Vagina (tissue), 2 donors: ENCODE measurements at places on chromosomes 7 and 10.
A peak's percentile ranks its signal among the peaks of the same experiment; 100 is the strongest.

DNA sequence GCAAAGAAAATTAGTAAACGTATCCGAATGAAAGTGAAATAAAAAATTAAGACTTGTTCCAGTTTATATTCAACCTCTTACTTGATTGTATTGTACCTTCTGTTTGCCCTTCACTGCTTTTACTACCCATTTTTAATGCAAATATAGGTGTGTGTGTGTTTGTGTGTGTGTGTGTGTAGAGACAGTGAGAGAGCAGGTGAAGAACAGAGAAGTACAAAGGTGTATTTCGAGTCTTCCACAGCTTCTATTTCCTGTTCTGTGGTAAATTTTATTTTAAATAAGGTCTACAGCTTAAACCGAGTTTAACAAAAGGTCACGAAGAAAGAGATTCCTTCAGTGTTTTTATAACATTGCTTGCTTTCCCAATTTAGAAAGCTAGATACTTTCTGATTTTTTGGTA is 12.7 kb upstream of the SVIL start:
- no peak for DNase-seq
- peaks cover 62% of the 10 kb centered on the region for H3K4me1 ChIP-seq
- peak overlapping the region; percentile 73 for H3K27ac ChIP-seq
- H3K36me3 ChIP-seq = no peaks in the 10 kb centered on the region
- no peak overlapping the region for H3K4me3 ChIP-seq

GRCh38 chr10:116815641-116816415 is 33.5 kb upstream of the ENO4 start:
- H3K27me3 ChIP-seq = no peaks in the 10 kb centered on the region
- no peak for DNase-seq
- no peak overlapping the region for H3K4me3 ChIP-seq
- no peak overlapping the region for H3K27ac ChIP-seq

- no peak overlapping the region for H3K4me3 ChIP-seq
- H3K27me3 ChIP-seq = no peaks in the 10 kb centered on the region
- no peaks in the 10 kb centered on the region for H3K36me3 ChIP-seq
- H3K27ac ChIP-seq = no peak overlapping the region
Observed at GRCh38 chr7:28725045-28725642, 233.0 kb downstream of the TRIL start.

DNA sequence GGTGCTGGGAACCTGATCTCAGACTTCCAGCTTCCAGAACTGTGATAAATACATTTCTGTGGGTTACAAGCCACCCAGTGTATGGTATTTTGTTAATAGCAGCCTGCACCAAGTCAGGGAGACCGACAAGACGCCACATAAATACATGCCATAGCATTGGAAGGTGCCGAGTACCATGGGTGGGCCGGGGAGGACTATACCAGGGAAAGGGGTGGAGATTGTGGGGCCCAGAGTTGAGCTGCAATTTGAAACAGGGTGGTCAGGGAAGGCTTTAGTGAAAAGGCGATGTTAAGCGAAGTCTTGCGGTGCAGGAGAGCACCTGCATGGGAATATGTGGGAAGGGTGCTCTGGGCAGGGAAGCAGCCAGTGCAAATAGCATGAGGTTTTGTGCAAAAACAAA is 88.9 kb upstream of the LRRC4 start:
- no peak overlapping the region for H3K27ac ChIP-seq
- DNase-seq = peak; percentile 19
- no peak overlapping the region for H3K4me3 ChIP-seq
- no peaks in the 10 kb centered on the region for H3K36me3 ChIP-seq
- H3K27me3 ChIP-seq = no peaks in the 10 kb centered on the region

DNA sequence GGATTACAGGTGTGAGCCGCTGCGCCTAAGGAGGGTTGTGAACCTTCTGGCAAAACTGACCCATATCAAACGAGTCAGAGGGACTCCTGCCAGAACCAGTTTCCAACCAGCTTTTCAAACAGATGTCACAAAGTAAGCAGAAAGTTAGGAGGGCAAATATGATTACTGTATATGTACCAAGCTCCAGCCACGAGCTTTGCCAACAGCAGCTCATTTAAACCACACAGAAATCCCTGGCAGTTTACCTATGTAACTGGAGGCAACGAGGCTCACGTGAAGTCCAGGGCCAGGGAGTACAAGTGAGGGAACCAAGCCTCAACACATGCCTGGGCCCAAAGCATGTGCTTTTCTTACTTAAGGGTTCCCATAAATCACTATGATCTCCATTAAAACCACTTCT is 12.5 kb upstream of the DAGLB start:
- no peak for DNase-seq
- H3K36me3 ChIP-seq = no peaks in the 10 kb centered on the region
- H3K27me3 ChIP-seq = no peaks in the 10 kb centered on the region
- no peak overlapping the region for H3K4me3 ChIP-seq

DNA sequence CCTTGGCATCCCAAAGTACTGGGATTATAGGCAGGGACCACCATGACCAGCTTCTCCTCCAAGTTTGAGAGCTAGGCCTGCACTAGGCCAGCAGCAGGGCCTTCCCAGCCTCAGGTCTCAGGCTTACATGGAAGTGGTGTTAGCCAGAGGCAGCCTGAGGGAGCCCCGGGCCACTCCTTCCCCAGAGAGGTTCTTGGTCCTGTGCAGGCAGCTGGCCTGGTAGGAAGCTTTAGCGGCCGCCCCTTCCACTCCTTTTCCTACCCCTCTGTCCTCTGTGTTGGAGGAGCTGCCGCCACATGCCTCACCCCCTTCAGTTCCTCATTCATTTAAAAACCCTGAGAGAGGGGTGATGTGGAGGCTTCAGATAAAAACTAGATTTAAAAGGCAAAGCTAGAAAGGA is 40.3 kb downstream of the TSPAN15 start:
- no peak for DNase-seq
- H3K36me3 ChIP-seq = no peaks in the 10 kb centered on the region
- peaks cover 17% of the 10 kb centered on the region for H3K4me1 ChIP-seq
- no peak overlapping the region for H3K4me3 ChIP-seq
- H3K27ac ChIP-seq = no peak overlapping the region

DNA sequence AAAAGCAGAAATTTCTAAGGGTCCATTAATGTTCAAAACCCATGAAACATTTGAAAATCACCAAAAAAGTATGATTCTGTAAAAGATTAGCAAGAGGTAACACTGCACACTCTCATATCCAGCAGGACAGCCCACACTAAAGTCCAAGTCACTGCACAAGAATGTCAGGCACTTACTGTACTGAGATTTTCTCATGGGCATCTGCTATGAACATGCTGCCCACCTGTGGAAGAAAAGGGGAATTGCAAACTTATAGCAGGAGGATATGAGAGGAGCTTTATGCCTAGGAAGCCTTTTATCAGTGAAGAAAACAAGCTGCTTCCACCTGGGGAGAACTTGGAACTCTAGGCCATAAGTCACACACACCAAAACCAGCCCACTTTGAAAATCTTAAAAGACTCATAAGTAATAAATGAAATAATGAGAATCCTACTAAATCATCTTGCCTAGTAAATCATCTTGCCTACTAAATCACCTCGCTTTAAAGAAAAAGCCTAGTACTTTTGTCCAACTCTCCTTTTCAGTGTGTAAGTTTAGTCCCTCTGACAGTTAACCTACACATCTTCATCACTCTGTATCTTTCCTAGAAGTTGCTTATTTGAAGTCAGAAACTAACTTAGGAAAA is 46.1 kb downstream of the ARMH3 start:
- no peaks in the 10 kb centered on the region for H3K4me1 ChIP-seq
- H3K27me3 ChIP-seq = no peaks in the 10 kb centered on the region
- peak; percentile 84 for DNase-seq
- no peaks in the 10 kb centered on the region for H3K36me3 ChIP-seq

DNA sequence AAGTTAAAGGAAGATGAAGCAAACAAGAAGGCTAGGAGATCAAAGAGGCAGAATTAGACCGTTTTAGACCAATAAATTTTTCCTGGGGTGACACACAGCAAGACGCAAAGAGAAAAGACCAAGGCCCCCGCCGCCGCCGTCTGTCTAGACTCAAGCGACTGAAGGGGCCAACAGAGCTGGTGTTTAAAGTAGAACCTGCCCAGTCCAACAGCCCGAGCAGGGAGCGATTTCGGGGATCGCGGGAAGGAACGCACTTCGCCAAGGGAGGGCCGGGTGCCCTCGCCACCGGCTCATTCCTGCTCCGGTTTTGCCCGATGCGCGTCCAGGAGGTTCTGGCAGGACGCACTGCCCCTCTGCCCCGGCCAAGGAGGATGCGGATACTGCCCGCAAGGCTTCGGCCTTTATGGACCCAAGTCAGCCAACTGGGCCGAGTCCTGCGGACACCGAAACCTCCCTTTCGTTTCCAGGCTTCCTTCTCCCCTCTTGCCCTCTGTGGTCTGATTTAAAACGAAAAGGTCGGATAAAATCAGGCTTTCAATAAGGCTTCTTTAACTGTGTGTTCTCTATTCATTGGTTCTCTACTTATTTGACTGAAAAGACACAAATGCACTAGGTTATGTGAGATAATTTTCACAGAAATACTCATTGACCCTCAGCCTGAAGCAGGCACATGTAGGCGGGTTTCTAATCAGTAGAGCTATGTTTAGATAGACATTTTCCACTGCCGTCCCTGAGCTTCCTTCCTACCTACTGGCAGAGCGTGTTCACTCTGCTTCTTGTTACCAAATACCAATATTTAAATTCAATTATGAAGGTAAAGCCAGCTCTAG is 2.2 kb upstream of the HOXA7 start:
- no peak for DNase-seq
- peaks cover 47% of the 10 kb centered on the region for H3K4me1 ChIP-seq
- H3K4me3 ChIP-seq = no peak overlapping the region
- no peak overlapping the region for H3K27ac ChIP-seq
- H3K27me3 ChIP-seq = no peaks in the 10 kb centered on the region

GRCh38 chr10:110610308-110610774 is 33.8 kb upstream of the RBM20 start:
- no peaks in the 10 kb centered on the region for H3K4me1 ChIP-seq
- H3K36me3 ChIP-seq = no peaks in the 10 kb centered on the region
- H3K4me3 ChIP-seq = no peak overlapping the region
- H3K27ac ChIP-seq = no peak overlapping the region
- H3K27me3 ChIP-seq = no peaks in the 10 kb centered on the region
- DNase-seq = no peak

DNA sequence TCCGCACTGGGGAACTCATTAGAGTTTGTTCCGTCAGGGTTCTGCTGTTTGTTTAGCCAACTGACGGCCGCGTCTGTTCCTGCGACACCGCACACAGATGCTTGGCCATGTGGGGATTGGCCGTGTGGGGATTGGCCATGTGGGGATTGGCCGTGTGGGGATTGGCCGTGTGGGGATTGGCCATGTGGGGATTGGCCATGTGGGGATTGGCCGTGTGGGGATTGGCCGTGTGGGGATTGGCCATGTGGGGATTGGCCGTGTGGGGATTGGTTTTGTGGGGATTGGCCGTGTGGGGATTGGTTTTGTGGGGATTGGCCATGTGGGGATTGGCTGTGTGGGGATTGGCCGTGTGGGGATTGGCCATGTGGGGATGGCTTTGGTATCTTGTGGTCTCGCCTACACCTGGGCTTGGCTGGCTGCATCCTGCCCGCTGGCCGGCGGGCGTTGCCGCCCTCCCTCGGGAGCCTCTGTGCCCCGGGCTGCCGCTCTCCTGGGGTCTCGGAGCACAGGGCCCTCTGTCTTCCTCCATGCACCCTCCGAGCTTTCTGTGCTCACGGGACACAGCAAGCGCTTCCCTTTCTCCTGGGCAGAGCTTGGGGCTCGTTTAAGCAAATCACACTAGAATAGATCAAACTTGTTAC is 62.5 kb downstream of the NKX6-2 start:
- DNase-seq = no peak
- peaks cover 10% of the 10 kb centered on the region for H3K36me3 ChIP-seq
- no peak overlapping the region for H3K27ac ChIP-seq
- H3K4me3 ChIP-seq = no peak overlapping the region
- H3K27me3 ChIP-seq = no peaks in the 10 kb centered on the region

DNA sequence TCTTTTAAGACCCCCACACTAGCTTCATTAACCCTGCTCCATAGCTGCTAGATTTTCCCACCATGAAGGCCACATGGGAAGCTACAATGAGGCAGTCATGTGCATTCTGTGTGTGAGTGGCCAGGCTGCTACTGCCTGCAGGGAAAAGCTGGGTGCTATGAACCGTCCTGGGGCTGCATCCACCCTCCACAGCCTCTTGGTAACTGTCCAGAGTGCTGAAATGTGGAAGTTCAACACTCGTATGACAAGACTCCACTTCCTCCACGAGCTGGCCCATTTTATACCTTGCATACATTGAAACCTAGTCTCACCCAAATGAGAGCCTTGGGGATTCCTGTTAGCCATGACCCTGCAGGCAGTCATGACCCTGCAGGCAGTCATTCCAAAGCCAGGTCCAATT is 59.4 kb downstream of the CUZD1 start:
- no peak overlapping the region for H3K4me3 ChIP-seq
- no peak for DNase-seq
- H3K27me3 ChIP-seq = no peaks in the 10 kb centered on the region
- no peak overlapping the region for H3K27ac ChIP-seq
- no peaks in the 10 kb centered on the region for H3K4me1 ChIP-seq

DNA sequence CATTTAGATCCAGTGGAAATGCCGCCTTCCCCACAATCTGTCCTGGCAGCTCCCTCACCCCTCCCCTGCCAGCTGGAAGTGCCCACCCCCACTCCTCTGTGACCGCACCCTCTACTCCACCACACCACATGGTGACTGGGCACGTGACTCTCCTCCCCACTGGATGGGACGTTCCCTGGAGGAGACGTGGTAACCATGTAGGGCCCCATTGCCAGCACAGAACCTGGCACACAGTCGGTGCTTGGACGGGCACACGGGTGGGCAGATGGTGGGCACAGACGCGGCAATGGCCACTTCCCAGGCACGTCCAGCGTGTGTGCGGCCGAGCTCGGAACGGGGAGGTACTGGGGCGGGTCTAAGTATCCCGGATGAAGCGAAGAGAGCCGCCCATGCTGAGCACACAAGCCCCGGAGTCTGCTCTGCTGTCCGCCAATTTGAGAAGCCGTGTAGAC is 245.6 kb downstream of the MAD1L1 start:
- no peaks in the 10 kb centered on the region for H3K27me3 ChIP-seq
- H3K27ac ChIP-seq = no peak overlapping the region
- DNase-seq = no peak
- no peaks in the 10 kb centered on the region for H3K36me3 ChIP-seq

DNA sequence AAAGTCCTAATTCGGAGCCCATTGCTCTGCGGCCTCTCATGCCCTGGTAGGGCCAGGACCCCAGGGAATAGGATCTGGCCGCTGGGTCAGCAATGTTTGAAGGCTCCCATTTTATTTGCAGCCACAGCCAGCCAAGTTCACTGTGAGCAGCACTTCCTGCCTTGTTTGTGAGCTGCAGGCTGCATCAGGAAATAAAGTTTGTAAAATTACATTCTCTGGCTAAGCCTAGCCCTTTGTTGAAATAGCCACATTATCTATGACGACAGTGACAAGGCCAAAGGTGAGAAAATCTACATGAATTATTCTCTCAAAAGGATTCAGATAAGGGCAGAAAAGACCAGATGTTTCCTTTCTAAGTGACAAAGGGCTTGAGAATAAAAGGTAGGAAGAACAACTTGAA is 23.7 kb upstream of the ITGB1 start:
- DNase-seq = no peak
- H3K27me3 ChIP-seq = no peaks in the 10 kb centered on the region
- peak overlapping the region; percentile 75 for H3K27ac ChIP-seq
- no peaks in the 10 kb centered on the region for H3K36me3 ChIP-seq
- no peak overlapping the region for H3K4me3 ChIP-seq
- peaks cover 20% of the 10 kb centered on the region for H3K4me1 ChIP-seq
